ENCODE measurements at places on chromosomes 4 and X. TPM values are rescaled to one million over a fixed set of nuclear protein-coding genes. Genes with fewer than 3 reads are reported as not detected.
A peak's percentile ranks its signal among the peaks of the same experiment; 100 is the strongest.

GRCh38 chr4:64969081-64969480 lies 559.8 kb upstream of the TECRL start:
- no peak for DNase-seq

DNA sequence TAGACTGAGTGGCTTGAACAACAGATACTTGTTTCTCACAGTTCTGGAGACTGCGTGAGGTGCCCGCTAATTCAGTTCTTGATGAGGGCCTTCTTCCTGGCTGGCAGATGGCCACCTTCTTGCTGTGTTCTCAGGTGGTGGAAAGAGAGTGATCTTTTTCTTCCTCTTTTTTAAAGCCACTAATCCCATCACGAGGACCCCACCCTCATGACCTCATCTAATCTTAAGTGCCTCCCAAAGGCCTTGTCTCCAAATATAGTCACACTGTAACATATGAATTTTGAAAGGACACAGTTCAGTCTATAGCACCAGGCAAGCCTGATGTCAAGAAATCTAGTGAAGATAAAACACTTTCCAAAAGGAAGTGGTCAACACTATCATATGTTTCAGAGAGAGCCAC lies 12.4 kb downstream of the VAMP7 start:
- DNase-seq: no peak

- no peak for DNase-seq
These were observed 4.5 kb downstream of the HPGD start for GRCh38 chr4:174517502-174518445.

The RNF175 gene
- not detected for total RNA-seq

- DNase-seq: no peak
These were observed 71.3 kb upstream of the PUDP start for GRCh38 chrX:7219153-7219705.

The FNIP2 gene
- 44.1 TPM for total RNA-seq

The XAGE1A gene
- not detected for total RNA-seq

- no peak for DNase-seq
These were observed 58.3 kb upstream of the MAGEB2 start for GRCh38 chrX:30156880-30157560.

The PNMA6A gene
- total RNA-seq: 2.3 TPM

- peak; percentile 72 for DNase-seq
These were observed 16.0 kb upstream of the SH3TC1 start for GRCh38 chr4:8182858-8183725.

- peak; percentile 44 for DNase-seq
These were observed 52.2 kb downstream of the NALF2 start for GRCh38 chrX:69556060-69557011.

- DNase-seq: no peak
These were observed 333.8 kb upstream of the TENM3 start for GRCh38 chr4:181909368-181909767.

All from uterus (tissue), 4 donors.